ENCODE measurements at places on chromosomes 6 and 20.

GRCh38 chr6:143187238-143187923 lies 126.7 kb downstream of the AIG1 start:
- DNase-seq: no peak

DNA sequence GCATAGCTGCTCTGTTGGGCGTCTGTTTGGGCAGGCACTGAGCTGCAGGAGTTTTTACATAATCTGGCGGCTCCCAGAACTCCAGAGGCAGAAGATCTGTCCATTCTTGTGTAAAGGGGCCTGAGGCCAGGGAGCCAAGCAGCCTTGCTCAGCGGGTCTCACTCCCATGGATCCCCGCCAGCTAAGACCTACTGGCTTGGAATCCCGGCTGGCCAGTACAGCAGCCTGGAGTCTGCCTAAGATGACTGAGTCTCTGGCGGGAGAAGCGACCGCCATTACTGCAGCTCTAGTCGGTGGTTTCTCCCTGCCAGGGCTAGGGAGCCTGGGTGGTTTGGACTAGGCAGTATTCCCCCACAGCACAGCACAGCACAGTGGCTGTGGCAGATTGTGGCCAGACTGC lies 268.4 kb upstream of the SYNCRIP start:
- no peak for DNase-seq

DNA sequence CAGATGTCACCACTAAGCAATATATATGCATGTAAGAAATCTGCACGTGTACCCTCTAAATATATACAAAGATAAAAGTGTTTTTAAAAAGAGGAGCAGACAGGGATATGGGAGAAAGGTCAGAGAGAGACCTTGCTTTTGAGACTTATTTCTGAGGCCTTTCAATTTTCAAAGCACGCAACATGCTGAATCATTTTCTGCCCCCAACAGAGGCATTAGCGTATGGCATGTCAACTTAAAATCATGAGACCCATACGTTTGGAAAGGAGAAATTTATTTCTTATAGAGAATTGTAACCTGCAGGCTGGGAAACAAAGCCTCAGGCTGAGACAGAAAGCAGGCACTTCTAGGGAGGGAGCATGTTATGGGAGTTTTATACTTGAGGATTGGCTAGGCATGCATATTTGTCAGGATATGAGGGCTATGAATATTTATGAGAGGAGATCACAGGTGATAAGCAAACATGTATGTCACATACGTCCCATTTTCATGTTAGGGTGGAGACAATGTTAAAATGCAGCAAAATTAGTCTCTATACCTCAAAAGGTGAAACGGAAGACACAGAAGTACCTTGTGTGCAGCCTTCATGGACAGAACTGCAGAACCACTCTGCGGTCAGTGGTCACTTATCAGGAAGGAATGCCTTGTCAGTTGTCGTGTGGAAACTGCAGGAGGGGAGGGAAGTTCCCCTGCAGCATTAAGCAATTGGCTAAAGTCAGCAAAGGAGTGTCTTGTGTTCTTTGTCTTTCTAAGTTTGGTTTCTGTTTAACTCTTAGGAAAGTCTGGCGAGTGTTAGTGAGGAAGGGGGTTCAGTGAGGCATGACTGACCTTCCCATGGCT lies 6.3 kb upstream of the GABRR2 start:
- DNase-seq: no peak

GRCh38 chr6:94862112-94862511 lies 715.2 kb upstream of the MANEA start:
- DNase-seq: no peak

DNA sequence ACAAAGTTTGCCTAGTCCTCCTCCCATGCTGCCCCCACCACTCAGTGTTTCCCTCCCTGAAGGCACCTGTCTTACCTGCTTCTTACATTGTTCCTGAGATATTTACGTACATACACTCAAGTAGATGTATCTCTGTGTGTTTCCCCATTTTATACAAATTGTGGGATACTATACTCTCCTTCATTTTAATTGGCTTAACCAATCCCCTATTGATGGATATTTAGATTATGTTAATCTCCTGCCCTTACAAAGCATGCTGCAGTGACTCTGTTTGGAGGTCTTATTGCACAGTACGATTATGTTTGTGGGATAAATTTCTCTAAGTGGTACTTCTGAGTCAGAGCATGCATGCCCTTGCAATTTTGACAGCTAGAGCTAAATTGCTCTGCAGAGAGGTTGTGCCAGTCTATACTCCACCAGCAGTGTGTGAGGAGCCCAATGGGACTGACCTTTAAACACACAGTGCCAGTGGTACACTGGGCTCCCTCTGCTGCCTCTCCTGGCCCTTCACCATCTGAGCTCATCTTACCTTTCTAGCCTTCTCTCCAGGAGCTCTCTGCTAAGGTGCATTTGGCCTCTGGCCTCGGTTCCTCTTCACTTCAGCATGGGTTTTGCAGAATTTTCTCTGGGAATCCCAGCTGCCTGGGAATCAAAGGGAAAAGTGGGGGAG lies 57.4 kb downstream of the LYRM2 start:
- DNase-seq: no peak
